ENCODE measurements at places on chromosomes 3 and 15.
A peak's percentile ranks its signal among the peaks of the same experiment; 100 is the strongest.

DNA sequence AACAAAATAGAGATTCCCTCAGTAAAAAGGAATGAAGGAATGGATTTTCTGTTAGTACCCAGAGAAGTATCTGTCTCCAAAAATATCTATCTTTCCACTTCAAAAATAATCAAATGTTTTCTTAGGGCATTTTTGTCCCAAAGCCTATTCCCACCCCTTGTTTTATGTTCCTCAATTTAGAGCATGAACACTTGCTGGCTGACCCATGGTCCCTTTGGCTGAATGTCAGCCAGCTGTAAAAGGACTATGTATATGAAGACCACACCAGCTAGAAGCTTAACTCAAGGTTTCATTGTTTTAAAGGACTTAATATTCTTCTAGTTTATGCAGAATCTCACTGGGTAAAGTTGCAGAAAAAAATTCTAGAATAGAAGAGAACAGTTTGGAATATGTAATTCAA, 931.2 kb downstream of the MCTP2 start:
- DNase-seq = no peak

- DNase-seq = peak; percentile 96
Observed at GRCh38 chr15:96327155-96327741, 3.3 kb upstream of the NR2F2 start.

DNA sequence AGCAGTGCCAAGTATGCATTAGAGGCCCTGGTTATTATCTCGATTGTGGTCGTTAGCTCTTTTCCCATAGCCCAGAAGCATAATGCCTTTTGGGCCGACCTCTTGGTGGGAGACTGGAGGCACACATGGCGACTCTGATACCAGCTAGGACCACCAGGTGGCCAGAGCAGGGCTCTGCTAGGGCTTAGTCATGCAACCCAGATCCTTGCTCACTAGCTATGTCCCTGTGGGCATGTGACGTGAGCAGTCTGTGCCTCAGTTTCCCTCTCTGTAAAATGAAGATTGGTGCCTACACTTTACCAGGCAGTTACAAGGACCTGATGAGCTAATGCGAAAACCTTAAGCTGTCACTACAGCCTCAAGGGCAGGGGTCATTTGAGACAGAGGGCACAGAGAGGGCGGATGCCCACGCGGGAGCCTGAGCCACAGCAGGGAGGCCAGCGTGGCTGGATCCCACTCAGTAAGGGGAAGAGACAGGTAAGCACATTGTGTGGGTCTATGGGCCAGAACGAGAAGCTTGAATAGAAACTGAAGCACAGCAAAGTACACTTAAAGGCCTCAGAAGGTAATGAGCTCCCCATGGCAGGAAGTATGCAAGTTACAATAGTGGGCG, 8.8 kb downstream of the KLF15 start:
- DNase-seq = no peak

GRCh38 chr15:55183679-55184078, 13.1 kb downstream of the RSL24D1 start:
- DNase-seq = no peak

DNA sequence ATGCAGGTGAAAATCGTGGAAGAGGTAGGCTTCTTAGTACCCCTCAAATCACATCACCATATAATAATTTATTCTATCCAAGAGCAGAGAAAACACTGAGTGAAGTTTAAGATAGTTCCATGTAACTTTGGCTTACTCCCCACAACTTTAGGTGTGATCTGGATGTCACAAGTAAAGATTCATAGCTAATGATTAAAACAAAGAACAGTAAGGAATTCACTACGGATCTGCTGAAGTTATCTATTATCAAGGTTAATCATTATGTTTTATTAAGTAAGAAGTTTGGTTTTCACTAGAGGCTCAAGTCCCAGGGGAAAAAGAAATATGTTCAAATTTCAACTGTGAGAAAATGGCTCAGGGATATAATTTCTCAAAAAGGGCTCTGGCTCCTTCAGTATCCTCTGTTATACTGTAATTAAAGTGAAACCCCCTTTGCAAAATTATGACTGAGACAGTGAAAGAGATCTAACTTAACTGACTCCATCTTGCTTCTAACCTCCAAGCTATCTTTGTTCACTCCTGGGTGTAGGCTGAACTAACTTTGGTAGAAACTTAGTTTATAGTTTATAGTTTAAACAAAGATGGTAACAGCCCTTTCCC, 17.1 kb downstream of the CD80 start:
- no peak for DNase-seq

GRCh38 chr3:37197810-37198371, 23.5 kb upstream of the LRRFIP2 start:
- peak; percentile 51 for DNase-seq

GRCh38 chr15:36785396-36785795, 206.0 kb downstream of the CDIN1 start:
- DNase-seq = no peak
